ENCODE measurements at places on chromosomes 4 and X.

DNA sequence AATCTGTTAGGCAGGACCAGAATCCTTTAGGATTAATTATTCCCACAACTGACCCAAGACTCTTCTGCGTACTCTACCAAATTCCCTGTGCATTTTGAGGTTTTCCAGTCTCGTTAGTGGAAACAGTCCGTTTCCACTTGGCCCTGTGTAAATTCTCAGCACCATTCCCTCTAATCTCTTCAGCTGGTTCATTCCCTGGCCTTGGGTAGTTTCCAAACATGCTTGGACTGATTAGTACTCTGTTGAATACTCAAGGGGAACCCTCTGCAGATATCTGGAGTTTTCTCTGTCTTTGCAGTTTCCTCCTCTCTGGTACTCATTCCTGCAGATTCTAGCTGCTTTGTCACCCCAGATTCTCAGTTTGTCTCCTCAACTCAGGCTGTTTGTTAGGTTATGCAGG lies 80.4 kb downstream of the ZFX start:
- H3K4me3 ChIP-seq, result no peak overlapping the region
- H3K27ac ChIP-seq, result no peak overlapping the region
- no peaks in the 10 kb centered on the region for H3K4me1 ChIP-seq
- DNase-seq, result no peak
- no peaks in the 10 kb centered on the region for H3K36me3 ChIP-seq

DNA sequence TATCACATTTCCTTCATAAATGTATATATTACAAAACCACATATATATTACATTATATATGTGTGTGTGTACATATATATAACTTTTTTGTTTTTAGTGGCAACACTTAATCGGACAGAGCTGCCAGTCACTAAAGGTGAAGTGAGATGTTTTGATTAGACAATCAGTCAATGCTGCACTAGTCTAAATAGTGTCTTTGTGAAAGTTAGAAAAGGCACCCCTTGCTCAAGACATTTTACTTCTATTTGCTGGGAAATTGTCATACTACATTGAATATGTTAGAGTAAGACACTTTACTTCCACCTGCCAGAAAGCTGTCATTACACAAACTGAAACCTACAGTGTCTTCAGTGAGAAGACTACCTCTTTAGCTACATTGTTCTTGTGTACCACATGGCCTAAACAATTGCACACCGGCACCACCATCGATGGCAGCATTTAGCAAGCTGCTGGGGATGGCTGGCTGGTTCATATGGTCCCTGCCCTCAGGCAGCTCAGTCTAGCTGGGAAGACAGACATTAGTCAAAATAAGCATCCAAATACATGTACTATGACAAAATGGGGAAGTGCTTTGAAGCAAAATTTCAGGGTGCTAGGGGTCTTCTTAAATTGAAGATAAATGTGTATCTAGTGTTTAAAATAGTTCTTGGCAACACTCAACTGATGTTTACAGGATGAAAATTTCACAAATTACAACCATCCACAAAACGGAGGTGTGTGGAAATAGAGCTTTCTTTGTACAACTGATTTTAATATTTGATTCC lies 148.1 kb upstream of the GATB start:
- no peak overlapping the region for H3K27ac ChIP-seq
- no peaks in the 10 kb centered on the region for H3K27me3 ChIP-seq
- H3K4me3 ChIP-seq, result no peak overlapping the region

DNA sequence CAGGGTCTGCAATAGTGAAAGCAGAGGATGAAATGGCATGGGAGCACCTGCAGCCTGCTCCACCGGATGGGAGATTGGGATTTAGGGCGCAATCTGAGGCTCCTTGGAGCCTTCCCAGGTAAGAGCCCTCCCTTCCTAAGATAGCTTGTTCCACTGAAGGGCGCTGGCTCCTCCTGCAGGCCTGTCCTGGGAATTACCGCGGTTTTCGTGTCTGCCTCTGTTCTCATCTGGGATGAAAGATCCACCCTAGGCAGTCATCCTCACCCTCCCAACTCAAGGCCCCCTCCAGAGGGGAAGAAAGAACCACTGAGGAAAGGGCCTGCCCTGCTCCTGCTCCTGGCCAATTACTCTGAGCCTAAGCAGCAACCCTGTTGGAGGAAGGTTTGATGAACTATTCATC lies 547.5 kb downstream of the SMARCA1 start:
- no peak overlapping the region for H3K4me3 ChIP-seq
- no peak for DNase-seq
- no peak overlapping the region for H3K27ac ChIP-seq

GRCh38 chr4:56220261-56220660 lies 167.0 kb downstream of the AASDH start:
- no peaks in the 10 kb centered on the region for H3K4me1 ChIP-seq
- H3K36me3 ChIP-seq, result no peaks in the 10 kb centered on the region
- H3K27me3 ChIP-seq, result no peaks in the 10 kb centered on the region
- H3K4me3 ChIP-seq, result no peak overlapping the region
- H3K27ac ChIP-seq, result no peak overlapping the region

DNA sequence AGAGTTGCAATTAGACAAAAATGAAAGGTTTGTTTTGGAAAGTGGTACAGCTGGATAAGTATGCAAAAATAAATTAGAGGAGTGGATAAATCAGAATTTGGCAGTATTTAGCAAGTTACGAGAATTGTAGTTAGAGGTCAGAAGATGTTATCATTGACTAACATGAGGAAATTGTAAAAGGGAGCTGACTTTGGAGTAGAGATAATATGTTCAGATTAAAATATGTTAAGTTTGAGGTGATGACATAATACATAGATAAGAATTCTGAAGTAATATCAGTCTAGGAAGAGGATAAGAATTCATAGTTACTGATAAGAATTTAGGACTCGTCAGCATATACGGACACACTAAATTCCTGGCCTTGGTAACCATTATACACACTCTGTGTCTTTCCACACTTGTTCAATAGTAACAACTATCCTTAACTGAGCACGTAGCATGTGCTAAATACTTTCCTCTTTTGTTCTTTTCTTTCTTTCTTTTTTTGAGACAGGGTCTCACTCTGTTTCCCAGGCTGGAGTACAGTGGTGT lies 4.1 kb upstream of the EPGN start:
- H3K36me3 ChIP-seq, result no peaks in the 10 kb centered on the region
- no peak for DNase-seq
- no peaks in the 10 kb centered on the region for H3K27me3 ChIP-seq
- H3K27ac ChIP-seq, result no peak overlapping the region
- H3K4me1 ChIP-seq, result peaks cover 6% of the 10 kb centered on the region

DNA sequence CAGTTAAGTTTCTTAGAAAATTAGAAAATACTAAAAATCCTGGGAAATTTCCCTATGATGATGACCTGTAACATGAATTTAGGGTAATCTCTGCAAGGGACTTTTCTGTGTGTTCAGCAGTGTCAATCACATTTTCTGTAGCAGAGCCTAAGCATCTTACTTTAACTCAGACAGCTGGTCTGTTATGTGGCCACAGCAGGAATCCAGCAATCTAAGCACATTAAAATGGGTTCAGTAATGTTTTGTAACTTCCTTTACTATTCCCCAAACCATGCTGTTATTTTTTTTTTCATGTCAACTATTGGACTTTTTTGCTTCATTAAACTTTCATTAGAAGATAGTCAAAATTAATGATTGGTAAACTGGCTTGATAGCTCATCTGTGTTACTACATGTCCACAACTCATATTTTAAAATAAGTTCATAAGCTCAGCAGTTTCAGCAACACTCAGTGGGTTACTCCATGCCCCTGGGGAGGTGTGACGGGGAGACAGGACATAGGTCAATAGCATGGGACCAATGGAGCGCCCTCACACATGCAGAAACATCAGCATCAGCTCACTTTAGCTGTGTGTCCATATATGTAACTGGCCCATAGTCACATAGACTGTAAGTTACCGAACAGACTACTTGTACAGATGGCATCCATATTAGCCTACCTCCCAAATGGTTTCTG lies 168.0 kb upstream of the PACRGL start:
- H3K4me3 ChIP-seq, result no peak overlapping the region
- H3K36me3 ChIP-seq, result no peaks in the 10 kb centered on the region
- no peak for DNase-seq

- H3K27me3 ChIP-seq, result no peaks in the 10 kb centered on the region
- H3K4me3 ChIP-seq, result no peak overlapping the region
- no peaks in the 10 kb centered on the region for H3K36me3 ChIP-seq
- H3K4me1 ChIP-seq, result no peaks in the 10 kb centered on the region
Observed at GRCh38 chrX:48035891-48036290, 29.1 kb downstream of the SPACA5 start.

- H3K36me3 ChIP-seq, result no peaks in the 10 kb centered on the region
- H3K4me1 ChIP-seq, result peaks cover 2% of the 10 kb centered on the region
- no peak overlapping the region for H3K27ac ChIP-seq
- peaks cover 17% of the 10 kb centered on the region for H3K27me3 ChIP-seq
- no peak overlapping the region for H3K4me3 ChIP-seq
Observed at GRCh38 chr4:3440979-3441500, 728 bp upstream of the HGFAC start.

- no peak overlapping the region for H3K27ac ChIP-seq
- H3K36me3 ChIP-seq, result no peaks in the 10 kb centered on the region
- no peak overlapping the region for H3K4me3 ChIP-seq
- H3K27me3 ChIP-seq, result no peaks in the 10 kb centered on the region
- H3K4me1 ChIP-seq, result no peaks in the 10 kb centered on the region
Observed at GRCh38 chr4:100360211-100360610, 157.6 kb downstream of the EMCN start.

DNA sequence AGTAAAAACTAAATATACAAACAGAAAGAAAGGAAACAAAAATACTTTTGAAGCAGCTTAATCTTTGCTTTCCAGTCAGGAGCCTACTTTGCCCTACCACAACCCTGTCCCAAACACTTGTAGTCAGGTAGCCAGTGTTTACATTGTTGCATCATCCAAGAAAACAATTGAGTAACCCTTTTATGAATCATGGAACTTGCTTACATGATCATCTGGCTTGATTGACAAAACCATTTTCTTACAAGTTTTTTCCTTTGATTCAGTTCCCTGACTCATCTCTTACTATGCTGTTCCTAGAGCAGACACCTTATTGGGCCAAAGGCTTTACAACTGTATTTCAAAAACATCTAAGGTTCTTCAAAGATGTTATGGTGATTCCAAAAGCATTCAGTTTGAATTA lies 740.1 kb downstream of the KLHL13 start:
- no peaks in the 10 kb centered on the region for H3K36me3 ChIP-seq
- H3K4me3 ChIP-seq, result no peak overlapping the region
- no peaks in the 10 kb centered on the region for H3K4me1 ChIP-seq
- H3K27ac ChIP-seq, result no peak overlapping the region
- DNase-seq, result no peak

GRCh38 chr4:104279744-104280143 lies 214.9 kb downstream of the CXXC4 start:
- no peaks in the 10 kb centered on the region for H3K27me3 ChIP-seq
- no peak for DNase-seq
- H3K27ac ChIP-seq, result no peak overlapping the region
- H3K4me3 ChIP-seq, result no peak overlapping the region
- no peaks in the 10 kb centered on the region for H3K36me3 ChIP-seq

GRCh38 chr4:168917138-168917779 lies 92.8 kb downstream of the CBR4 start:
- no peak overlapping the region for H3K4me3 ChIP-seq
- H3K27me3 ChIP-seq, result no peaks in the 10 kb centered on the region
- H3K36me3 ChIP-seq, result no peaks in the 10 kb centered on the region
- no peak overlapping the region for H3K27ac ChIP-seq

GRCh38 chr4:5387457-5387856 lies 320.9 kb downstream of the EVC2 start:
- no peaks in the 10 kb centered on the region for H3K27me3 ChIP-seq
- DNase-seq, result no peak
- H3K4me3 ChIP-seq, result no peak overlapping the region
- H3K36me3 ChIP-seq, result no peaks in the 10 kb centered on the region
- H3K27ac ChIP-seq, result no peak overlapping the region
